Right lung (tissue), 10 donors: ENCODE measurements at places on chromosomes 11 and 22. TPM values are rescaled to one million over a fixed set of nuclear protein-coding genes. Genes with fewer than 3 reads are reported as not detected.

OR2AG1 gene
- polyA plus RNA-seq, result 0.04 TPM

- no peak for DNase-seq
Observed at GRCh38 chr22:33302549-33302948, 244.4 kb upstream of the SYN3 start.

GRCh38 chr11:103453915-103454709 is 344.9 kb downstream of the DYNC2H1 start:
- no peak for DNase-seq

GRCh38 chr22:39916496-39916895 is 15.6 kb downstream of the GRAP2 start:
- no peak for DNase-seq

CD248 gene
- 80.4 TPM for polyA plus RNA-seq

GRCh38 chr22:41943661-41944209 is 3.2 kb downstream of the CENPM start:
- DNase-seq, result no peak
